WTC11 (cell line): ENCODE measurements at places on chromosomes 7 and 10.

- no peak for DNase-seq
Observed at GRCh38 chr7:77253151-77253550, 53.5 kb upstream of the FGL2 start.

DNA sequence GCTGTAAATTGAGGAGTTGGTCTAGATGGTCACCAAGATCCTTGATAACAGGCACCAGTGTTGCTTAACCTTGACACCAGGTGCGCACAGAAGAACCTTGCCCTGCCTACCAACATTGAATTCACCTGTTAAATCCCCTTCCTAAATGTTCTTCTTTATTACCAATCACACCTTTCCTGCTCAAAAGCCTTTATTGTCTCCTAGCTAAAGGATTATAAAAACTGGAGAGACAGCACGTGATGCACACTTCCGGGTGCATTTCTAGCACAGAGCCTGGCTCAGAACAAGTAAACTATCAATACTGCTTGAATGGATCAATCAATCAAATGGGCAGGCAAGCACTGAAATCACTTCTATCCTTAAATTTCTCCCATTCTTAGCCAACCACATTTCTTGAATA, 56.3 kb downstream of the SVIL start:
- DNase-seq, result no peak

- no peak for DNase-seq
Observed at GRCh38 chr10:3502673-3503072, 282.3 kb downstream of the KLF6 start.

GRCh38 chr7:343864-344607, 54.1 kb downstream of the FOXL3 start:
- no peak for DNase-seq

DNA sequence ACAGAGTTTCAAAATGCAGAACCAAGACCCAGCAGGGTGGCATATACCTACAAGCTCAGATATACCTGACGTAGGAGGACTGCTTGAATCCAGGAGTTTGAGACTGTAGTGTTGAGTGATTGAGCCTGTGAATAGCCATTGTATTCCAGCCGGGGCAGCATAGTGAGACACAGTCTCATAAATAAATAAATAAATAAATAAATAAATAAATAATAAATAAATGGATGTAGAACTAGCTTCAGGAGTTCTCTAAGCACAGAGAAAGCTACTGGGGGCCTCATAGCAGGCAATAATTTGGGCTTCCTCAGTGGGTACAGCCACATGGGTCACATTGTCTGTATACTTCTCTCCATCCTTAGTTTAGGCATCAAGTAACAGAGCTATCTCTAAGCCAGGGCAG, 906.8 kb downstream of the LRMDA start:
- DNase-seq, result no peak

- DNase-seq, result no peak
Observed at GRCh38 chr7:4665661-4666060, 16.4 kb upstream of the FOXK1 start.

GRCh38 chr10:71525721-71526120, 129.0 kb downstream of the CDH23 start:
- DNase-seq, result no peak

GRCh38 chr7:4816419-4817080, 41.1 kb downstream of the AP5Z1 start:
- no peak for DNase-seq

- no peak for DNase-seq
Observed at GRCh38 chr7:45937301-45937700, 16.2 kb upstream of the IGFBP3 start.

DNA sequence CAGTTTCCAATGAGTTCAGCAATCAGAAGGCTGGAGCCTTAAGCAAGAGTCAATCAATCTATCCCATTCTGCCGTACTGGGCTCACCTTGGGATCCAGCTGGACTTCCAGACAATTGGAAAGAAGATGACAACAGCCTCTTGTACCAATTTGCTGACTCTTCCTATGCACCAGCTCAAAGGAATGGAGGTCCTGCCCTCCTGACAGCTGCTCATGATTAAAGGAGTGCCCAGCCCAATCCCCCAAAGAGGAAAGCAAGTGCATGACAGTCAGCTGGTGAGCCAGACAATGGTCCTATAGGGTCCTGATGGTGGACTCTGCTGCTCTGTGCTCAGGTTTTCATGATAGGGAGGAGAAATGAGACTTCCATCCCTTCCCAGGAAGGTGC, 25.1 kb downstream of the VSTM4 start:
- no peak for DNase-seq

DNA sequence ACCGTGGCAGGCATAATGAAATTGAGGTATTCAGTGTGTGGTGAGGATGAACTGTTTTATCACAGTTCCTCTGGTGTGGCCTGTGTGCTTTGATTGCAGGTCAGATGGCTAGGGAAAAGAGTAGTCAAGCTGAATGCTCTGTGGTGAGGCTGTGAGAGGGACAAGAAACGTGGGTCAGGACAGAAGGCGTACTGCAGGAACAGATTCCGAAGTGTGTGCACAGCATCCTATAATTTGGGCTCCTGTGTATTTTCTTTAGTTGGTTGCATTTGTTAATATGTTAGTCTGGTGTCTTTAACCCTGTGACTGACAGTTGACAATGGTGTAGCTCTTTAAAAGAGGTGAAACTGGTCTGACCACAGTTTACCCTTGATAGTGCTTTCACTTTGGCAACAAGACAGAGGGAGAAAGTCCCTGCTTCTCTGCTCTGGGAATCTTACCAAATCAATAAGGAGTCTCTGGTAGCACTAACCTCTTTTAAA, 76.5 kb downstream of the AUTS2 start:
- no peak for DNase-seq

- DNase-seq, result no peak
Observed at GRCh38 chr10:58081353-58081752, 186.3 kb downstream of the IPMK start.

DNA sequence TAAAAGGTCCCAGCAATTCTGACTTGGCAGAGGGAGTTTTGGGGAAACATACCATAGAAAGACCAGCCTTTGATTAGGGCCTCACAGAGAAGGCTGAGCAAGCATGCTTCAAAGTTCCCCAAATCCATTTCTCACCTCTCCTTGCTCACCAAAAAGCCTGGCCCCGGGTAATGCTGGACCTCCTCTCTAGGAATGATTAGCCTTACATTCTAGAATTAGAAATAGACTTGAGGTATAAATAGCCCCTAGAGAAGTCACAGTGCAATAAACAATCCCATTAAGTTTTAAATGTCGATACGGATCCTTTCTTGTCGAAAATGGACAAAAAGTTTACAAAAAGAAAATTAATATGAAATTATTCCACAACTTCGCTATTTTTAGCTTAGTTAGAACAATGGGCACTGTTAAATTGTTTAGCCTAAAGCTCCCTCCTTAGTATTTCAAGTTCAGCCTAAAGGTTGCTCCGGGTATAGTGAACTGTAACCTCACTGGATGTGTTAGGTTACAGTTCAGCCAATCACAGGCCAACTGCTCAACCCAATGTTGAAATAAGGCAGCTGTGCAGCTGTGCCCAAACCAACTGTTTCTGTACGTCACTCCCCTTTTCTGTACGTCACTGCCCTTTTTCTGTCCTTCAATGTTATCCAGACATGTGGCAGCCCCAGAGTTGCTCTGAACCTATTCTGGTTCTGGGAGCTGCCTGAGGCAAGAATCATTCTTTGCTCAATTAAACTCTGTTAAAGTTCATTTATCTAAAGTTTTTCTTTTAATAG, 7.9 kb upstream of the GSDME start:
- DNase-seq, result no peak

- DNase-seq, result no peak
Observed at GRCh38 chr10:62426086-62426485, 51.9 kb downstream of the ZNF365 start.

DNA sequence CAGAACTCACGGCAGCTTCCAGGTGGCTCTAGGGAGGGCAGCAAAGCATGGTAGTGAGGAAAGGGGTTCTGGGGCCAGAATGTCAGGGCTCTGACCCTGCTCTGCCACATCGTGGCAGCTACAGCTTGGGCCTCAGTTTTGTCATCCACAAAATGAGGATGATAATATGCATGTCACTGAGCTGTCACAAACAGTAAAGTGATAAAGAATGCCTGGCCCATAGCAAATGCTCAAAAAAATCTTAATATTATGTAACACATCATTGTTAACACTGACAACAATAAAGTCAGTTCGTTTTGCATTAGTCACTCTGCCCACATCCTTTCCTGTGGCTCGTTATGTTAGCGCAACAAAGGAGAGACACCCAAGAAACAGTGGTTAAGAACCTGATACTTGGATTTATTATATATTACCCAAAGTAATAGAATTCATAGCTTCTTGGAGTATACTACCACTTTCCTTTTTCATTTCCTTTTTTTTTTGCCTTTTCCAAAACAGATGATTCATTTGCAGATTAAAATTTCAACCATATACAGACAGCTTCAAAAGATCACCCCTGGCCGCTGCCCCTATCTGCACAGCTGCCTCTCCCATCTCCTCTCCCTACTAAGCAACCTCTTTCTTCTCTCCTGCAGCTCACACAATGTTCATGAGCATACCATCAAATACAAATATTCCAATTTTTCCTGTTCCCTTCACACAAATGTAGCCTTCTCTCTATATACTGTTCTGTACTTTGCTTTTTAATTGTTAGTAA, 45.5 kb upstream of the DDC start:
- DNase-seq, result no peak

GRCh38 chr7:140176122-140176701, 571 bp downstream of the KDM7A start:
- no peak for DNase-seq

DNA sequence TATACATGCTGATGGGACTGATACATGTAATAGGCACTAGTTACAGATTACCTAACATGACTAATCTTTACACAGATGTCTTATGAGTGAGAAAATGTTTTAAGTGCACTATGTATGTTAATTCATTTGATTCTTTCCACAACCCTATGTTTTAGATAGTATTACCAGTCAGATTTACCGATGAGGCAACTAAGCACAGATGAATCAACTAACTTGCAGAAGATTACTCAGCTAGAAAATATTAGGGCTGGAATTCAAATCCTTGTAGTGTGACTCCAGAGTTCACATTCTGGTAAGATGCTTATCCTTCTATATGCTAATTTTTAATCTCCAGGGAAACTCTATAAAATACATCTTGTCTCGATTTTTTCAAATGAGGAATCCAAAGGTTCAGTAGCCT, 964.9 kb downstream of the REEP3 start:
- DNase-seq, result no peak

DNA sequence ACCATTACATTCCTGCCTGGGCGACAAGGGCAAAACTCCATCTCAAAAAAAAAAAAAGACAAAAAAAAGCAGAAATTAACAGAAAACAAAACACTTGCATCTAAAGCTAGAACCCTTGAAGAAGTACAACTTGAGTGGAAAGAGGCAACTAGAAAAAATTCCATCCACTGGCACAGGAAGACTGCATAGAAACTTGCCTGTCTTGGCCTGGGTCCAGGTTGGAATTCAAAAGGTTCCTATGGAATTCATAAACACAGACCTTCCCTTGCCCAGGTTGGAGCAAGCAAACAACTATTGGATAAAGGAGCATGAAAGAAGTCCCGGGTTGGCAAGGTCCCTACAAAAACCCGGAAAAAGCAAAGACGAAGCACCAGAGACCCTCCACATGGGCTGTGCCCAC, 69.8 kb downstream of the CCDC71L start:
- no peak for DNase-seq

- DNase-seq, result no peak
Observed at GRCh38 chr10:103463499-103463898, 4.8 kb upstream of the CALHM1 start.

GRCh38 chr7:143958781-143959180, 4.1 kb downstream of the OR2F1 start:
- no peak for DNase-seq

- DNase-seq, result no peak
Observed at GRCh38 chr10:93837822-93838221, 56.0 kb upstream of the SLC35G1 start.

DNA sequence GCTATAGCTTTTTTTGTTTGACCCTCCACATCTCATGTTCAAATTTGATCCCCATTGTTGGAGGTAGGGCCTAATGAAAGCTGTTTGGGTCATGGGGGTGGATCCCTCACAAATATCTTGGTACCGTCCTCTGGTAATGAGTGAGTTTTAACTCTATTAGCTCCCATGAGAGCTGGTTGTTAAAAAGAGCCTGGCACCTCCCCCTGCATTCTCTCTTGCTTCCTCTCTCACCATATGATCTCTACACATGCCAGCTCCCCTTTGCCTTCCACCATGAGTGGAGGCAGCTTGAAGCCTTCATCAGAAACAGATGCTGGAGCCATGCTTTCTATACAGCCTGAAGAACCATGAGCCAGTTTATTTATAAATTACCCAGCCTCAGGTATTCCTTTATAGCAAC, 43.0 kb upstream of the IMMP2L start:
- no peak for DNase-seq

DNA sequence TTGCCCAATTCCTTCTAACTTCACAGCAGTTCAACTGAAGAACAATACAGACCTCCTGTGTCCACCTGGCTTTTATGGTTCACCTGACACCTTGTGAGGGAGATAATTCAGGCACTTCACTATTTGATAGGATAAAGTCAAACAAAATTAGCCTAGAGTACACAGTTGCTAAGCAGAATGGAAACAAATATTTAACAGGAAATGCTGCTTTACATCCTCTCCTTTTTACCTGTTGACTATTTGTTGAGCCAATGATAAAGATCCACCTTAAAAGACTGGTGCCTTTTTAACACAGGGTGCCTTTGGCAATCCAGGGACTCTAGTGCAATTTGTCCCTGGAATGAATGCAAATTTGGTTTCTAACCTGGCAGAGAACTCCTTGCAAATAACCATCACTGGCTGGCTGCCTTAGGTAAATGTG, 39.8 kb downstream of the ITPRID1 start:
- no peak for DNase-seq

- no peak for DNase-seq
Observed at GRCh38 chr7:33821970-33822369, 83.4 kb upstream of the BMPER start.

GRCh38 chr7:121505021-121505420, 108.9 kb upstream of the FAM3C start:
- no peak for DNase-seq

DNA sequence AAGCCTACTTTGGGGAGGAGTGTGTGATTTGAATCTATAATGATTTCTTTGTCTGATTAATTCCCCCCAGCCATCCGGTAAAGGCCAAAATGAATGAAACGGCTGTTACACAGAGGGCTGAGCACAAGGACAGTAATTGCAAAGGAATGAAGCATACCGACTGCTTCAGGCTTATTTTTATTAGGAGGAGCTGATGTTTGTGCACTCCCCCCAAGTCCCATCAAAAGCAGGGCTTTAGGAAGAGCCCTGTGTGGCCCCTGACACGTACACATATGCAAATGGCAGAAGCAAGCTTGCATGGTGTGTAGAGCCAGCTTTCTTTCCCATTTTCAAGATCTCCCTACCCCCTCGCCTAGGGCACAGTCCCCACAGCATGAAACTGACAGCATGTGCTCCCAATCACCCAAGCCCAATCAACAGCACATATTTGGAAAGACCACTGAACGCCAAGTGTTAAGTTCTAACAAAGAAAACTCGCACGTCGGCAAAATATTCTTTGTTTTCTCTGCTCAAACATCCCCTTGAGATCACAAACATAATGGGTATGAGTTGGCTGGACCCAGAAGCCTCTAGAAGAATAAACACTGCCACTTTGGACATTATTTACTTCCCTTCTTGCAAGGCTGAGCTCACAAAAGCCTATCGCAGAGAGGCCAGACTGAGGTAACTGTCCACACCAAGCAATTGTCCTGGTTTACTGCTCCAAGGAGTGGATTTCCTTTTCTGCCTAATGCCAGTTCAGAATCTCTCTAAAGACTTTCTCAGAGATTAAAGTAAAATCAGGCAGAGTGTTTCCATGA, 143.0 kb downstream of the CUBN start:
- no peak for DNase-seq
